ENCODE measurements at places on chromosomes 16 and 17. TPM values are rescaled to one million over a fixed set of nuclear protein-coding genes. Genes with fewer than 3 reads are reported as not detected.

The CCL7 gene
- total RNA-seq, result 2.6 TPM

The RAB37 gene
- 4.6 TPM for total RNA-seq

The RGS11 gene
- total RNA-seq, result 6.0 TPM

The GDPD1 gene
- total RNA-seq, result not detected

The SLC5A2 gene
- 2.9 TPM for total RNA-seq

The MT4 gene
- not detected for total RNA-seq

The PPL gene
- total RNA-seq, result 32.3 TPM

The SSTR5 gene
- total RNA-seq, result not detected

The PRM3 gene
- not detected for total RNA-seq

The CENPX gene
- 1.2 TPM for total RNA-seq

The SYCE1L gene
- not detected for total RNA-seq

The TMEM97 gene
- 20.9 TPM for total RNA-seq

The TEX19 gene
- total RNA-seq, result not detected

The CD300LB gene
- total RNA-seq, result 0.24 TPM

The CRYM gene
- total RNA-seq, result 29.4 TPM

The ABCC3 gene
- 16.9 TPM for total RNA-seq

The MRM3 gene
- 12.8 TPM for total RNA-seq

The NACA2 gene
- not detected for total RNA-seq

The ACAP1 gene
- total RNA-seq, result 5.3 TPM

The MYLK3 gene
- 1.4 TPM for total RNA-seq

The SLFN14 gene
- total RNA-seq, result 4.8 TPM

The CHRNE gene
- not detected for total RNA-seq

The SULT1A1 gene
- total RNA-seq, result 1.7 TPM

The NHERF2 gene
- total RNA-seq, result 30.3 TPM

The ADAMTS18 gene
- total RNA-seq, result 6.3 TPM

The KRT40 gene
- not detected for total RNA-seq

The ALDH3A1 gene
- not detected for total RNA-seq

The RCVRN gene
- total RNA-seq, result 1.9 TPM

The STH gene
- total RNA-seq, result not detected

The RNF157 gene
- 0.96 TPM for total RNA-seq

The GP1BA gene
- 0.72 TPM for total RNA-seq

The EXOC3L1 gene
- 0.24 TPM for total RNA-seq

The SCNN1B gene
- total RNA-seq, result 1.2 TPM

The TSPOAP1 gene
- 18.1 TPM for total RNA-seq

The MT1G gene
- not detected for total RNA-seq

The MIEN1 gene
- total RNA-seq, result 9.9 TPM

The GGT6 gene
- 1.4 TPM for total RNA-seq

The PIP4K2B gene
- 48.6 TPM for total RNA-seq

The NUP93 gene
- 29.9 TPM for total RNA-seq

The COX4I1 gene
- total RNA-seq, result 180 TPM

The TLCD2 gene
- 5.8 TPM for total RNA-seq

The KRTAP9-8 gene
- total RNA-seq, result not detected

The OTOA gene
- 1.4 TPM for total RNA-seq

The TNFRSF17 gene
- total RNA-seq, result not detected

The PMFBP1 gene
- 0.96 TPM for total RNA-seq

The TMC5 gene
- 0.96 TPM for total RNA-seq

The NPB gene
- 1.4 TPM for total RNA-seq

The IRX6 gene
- not detected for total RNA-seq

The TMC6 gene
- total RNA-seq, result 20.9 TPM

The TMEM235 gene
- total RNA-seq, result 0.96 TPM

The KRT9 gene
- total RNA-seq, result not detected

The C16orf74 gene
- total RNA-seq, result 11.3 TPM

The ABCA8 gene
- 72.2 TPM for total RNA-seq
